ENCODE measurements at places on chromosomes 2 and 18.

- DNase-seq, result no peak
Observed at GRCh38 chr2:68031043-68031442, 31.8 kb downstream of the C1D start.

GRCh38 chr2:58601017-58601416, 359.9 kb upstream of the FANCL start:
- no peak for DNase-seq

- DNase-seq, result no peak
Observed at GRCh38 chr2:96860065-96861029, 2.5 kb upstream of the ANKRD39 start.

- no peak for DNase-seq
Observed at GRCh38 chr18:51236225-51236624, 38.7 kb upstream of the MEX3C start.

- peak; percentile 62 for DNase-seq
Observed at GRCh38 chr18:79775441-79776221, 22.1 kb upstream of the KCNG2 start.
